ENCODE measurements at places on chromosomes 2 and 18. TPM values are rescaled to one million over a fixed set of nuclear protein-coding genes. Genes with fewer than 3 reads are reported as not detected.

DNA sequence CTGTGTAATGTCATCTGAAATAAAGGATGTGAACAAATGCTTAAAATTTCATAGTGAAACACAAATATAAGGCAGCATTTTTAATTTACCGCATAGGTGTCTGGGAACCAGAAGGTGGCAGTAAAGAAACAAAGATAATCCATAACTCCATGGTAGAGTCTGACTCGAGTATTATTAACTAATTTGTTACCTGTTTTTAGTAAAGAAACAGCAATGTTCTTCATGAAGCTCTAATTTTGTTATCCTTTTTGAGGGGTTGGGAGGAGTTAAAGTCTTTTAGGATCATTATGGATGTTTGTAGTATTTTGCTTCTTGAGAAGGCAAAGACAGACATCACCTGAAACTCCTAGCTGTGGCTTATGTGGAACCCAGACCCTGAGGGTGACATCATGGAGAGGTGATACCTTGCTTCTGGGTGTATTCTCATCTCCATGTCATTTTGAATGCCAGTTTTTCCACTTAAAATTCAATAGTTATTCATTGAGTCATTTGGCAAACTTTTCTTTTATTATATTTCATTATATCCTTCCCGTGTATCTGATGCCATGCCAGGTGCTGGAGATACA is 286.2 kb upstream of the EPAS1 start:
- peak; percentile 72 for DNase-seq

Gene DTYMK
- total RNA-seq: 155 TPM

Gene CD226
- 0.69 TPM for total RNA-seq

- no peak for DNase-seq
These were observed 124.6 kb downstream of the SPOPL start for GRCh38 chr2:138626148-138626547.

Gene CFC1
- not detected for total RNA-seq

GRCh38 chr2:178450524-178450773 is 526 bp downstream of the PRKRA start:
- DNase-seq: no peak

- no peak for DNase-seq
These were observed 200.1 kb downstream of the BCL11A start for GRCh38 chr2:60353406-60353800.

Gene CRYGC
- not detected for total RNA-seq

Gene CD8A
- not detected for total RNA-seq

Gene TBC1D8
- 39.7 TPM for total RNA-seq

- DNase-seq: no peak
These were observed 466.1 kb upstream of the MC4R start for GRCh38 chr18:60838677-60839076.

- DNase-seq: no peak
These were observed 44.9 kb downstream of the CFAP210 start for GRCh38 chr2:169649278-169649677.

Gene STAT4
- 2.2 TPM for total RNA-seq

Gene UCN
- total RNA-seq: 0.52 TPM

- DNase-seq: no peak
These were observed 359.8 kb upstream of the SETBP1 start for GRCh38 chr18:44320619-44321460.

Gene ANKRD29
- 31.0 TPM for total RNA-seq

DNA sequence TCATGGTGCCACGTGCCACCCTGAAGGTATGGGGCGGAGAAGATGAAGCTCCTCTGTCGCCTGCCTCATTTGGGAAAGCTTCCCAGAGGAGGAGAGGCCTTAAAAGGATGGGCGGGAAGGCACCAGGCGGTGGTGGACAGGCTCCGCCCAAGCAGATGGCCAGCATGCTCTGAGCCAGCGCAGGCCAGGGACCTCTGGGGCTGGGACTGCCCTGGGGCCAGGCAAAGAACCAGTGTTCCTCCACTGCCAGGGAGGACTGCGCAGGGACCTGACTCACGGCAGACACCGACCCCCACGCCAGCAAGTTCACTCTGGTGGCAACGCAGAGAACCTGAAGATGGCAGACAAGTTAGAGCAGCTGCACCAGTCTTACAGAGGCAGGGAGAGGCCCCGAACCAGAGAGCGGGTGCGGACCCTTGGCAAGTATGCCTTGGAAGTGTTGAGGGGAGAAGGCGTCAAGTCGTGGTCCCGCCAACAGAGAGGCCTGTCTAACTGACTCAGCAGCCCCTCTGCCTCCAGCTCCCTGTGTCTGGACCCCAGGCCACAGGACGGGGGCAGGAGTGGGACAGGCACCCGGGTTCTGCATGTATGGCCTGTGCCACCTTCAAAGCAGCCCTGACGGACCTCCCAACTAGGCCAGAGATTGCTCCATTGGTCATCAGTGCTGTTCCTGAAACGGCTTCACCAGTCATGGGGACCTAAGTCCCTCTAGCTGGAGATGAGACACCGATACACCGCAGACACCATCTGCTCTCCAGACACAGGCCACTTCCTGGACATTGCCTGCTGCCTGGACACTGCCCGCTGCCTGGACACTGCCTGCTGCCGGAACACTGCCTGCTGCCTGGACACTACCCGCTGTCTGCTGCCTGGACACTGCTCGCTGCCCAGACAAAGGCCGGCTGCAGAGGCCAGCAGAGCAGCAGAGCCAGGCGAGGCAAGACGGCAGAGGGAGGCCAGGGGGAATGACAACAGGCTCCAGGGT is 124.7 kb downstream of the HDAC4 start:
- DNase-seq: no peak

DNA sequence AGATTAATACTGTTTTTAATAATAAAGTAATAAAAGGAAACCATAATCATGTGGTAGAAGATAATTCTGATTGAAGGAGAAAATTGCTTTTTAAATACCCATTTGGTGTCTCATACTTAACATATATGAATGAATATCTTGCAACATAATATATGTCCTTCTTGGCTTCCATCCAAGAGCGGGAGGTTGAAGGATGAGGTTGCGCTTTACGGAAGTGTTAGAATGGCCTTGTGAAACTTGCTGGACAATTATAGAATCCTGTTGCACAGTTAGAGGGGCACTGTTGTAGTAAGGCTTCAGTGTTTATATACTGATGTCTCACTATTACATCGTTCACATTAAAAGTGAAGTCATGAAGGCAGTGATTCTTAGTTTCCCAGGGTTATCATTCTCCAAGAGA is 9.4 kb downstream of the INSIG2 start:
- peak; percentile 26 for DNase-seq

GRCh38 chr2:47205576-47206141 is 50.6 kb upstream of the STPG4 start:
- no peak for DNase-seq

DNA sequence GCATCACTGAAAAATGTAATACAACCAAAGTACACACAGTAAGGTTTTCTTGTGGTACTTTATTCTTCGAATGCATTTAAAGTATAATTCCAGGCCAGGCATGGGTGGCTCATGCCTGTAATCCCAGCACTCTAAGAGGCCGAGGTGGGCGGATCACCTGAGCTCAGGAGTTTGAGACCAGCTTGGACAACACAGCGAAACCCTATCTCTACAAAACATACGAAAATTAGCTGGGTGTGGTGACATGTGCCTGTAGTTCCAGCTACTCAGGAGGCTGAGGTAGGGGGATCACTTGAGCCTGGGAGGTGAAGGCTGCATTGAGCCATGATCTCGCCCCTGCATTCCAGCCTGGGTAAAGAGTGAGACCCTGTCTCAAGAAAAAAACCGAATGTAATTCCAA is 3.9 kb upstream of the TTC39C start:
- no peak for DNase-seq

- DNase-seq: no peak
These were observed 7.1 kb downstream of the ADAM17 start for GRCh38 chr2:9548506-9548905.

- DNase-seq: peak; percentile 35
These were observed 490.6 kb upstream of the LINC00305 start for GRCh38 chr18:64639536-64639935.

Gene TRPM8
- not detected for total RNA-seq

- no peak for DNase-seq
These were observed 505 bp downstream of the FOXI3 start for GRCh38 chr2:88451811-88452564.

GRCh38 chr2:205556357-205556756 is 125.9 kb upstream of the NRP2 start:
- DNase-seq: no peak

Gene HRH4
- total RNA-seq: not detected

DNA sequence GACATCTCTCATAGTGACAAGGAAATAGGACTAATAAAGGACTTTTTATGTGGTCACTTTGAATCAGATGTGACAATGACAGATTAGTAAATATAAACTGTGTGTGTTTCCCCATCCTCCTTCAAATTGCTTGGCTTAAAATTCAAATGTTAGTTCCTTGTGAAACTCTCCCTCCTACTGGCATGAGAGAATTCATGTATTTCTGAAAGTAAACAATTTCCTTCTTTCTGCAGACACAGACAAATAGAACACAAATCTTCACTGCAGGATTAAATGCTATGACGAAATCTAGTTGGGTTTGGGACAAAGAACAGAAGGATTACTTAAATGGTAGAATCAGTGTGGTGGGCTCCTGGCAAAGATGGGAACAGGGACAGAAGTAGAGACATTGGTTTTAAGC is 328.7 kb upstream of the FAM98A start:
- no peak for DNase-seq

GRCh38 chr2:124323321-124323720 is 298.2 kb downstream of the CNTNAP5 start:
- no peak for DNase-seq

GRCh38 chr2:219218217-219218731 is 484 bp downstream of the ABCB6 start:
- peak; percentile 57 for DNase-seq

Gene ZNF804A
- 1.9 TPM for total RNA-seq

GRCh38 chr18:8699948-8700347 is 5.4 kb upstream of the MTCL1 start:
- no peak for DNase-seq

Gene ZNF521
- total RNA-seq: 0.04 TPM

Gene ATP8B1
- 18.4 TPM for total RNA-seq

DNA sequence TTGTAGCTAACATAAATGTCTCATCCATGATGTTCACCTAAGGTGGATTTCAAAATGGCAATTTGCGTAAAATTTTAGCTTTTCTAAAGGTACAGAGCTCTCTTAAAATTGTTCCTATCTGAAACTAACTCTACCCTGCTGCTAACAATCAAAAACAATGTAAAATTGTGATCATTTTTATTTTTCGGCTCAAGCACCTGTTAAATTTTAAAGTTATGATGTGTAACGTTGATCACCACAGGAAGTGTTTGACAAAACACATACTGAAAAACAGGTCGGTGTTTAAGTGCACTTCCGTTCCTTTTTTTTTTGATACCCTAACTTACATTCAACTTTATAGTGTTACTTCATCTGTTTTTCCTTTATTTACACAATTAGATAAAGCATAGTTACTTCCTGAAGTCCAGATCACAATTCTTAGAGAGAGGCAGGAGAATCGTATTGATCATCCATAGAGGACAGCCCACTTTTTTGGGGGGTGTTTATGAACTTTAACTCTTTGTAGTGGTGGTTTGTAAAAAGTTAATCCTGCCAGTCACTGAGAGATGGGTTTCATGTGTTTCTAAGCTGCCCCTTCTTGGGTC is 6.0 kb upstream of the NCK2 start:
- no peak for DNase-seq

DNA sequence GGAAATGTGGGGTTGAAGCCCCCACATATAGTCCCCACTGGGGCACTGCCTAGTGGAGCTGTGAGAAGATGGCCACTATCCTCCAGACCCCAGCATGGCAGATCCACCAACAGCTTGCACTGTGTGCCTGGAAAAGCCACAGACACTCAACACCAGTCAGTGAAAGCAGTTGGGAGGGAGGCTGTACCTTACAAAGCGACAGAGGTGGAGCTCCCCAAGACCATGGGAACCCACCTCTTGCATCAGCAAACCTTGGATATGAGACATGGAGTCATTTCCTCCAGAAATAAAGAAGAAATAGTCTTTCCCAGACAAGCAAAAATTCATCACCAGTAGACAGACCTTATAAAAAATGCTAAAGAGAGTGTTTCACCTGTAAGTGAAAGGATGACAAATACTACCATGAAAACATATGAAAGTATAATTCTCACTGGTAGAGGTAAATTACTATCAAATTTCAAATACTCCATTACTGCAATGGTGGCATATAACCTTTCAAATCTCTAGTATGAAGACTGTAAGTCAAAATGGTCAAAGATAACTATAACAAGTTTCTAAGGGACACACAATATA is 152.6 kb upstream of the EPHA4 start:
- DNase-seq: no peak

Gene IL36RN
- not detected for total RNA-seq

Gene LMAN2L
- 31.4 TPM for total RNA-seq

Gene CTIF
- total RNA-seq: 5.8 TPM

- DNase-seq: no peak
These were observed 60.9 kb downstream of the ZFP36L2 start for GRCh38 chr2:43165378-43166069.

Gene STAMBP
- 32.2 TPM for total RNA-seq

Gene ACMSD
- total RNA-seq: not detected

DNA sequence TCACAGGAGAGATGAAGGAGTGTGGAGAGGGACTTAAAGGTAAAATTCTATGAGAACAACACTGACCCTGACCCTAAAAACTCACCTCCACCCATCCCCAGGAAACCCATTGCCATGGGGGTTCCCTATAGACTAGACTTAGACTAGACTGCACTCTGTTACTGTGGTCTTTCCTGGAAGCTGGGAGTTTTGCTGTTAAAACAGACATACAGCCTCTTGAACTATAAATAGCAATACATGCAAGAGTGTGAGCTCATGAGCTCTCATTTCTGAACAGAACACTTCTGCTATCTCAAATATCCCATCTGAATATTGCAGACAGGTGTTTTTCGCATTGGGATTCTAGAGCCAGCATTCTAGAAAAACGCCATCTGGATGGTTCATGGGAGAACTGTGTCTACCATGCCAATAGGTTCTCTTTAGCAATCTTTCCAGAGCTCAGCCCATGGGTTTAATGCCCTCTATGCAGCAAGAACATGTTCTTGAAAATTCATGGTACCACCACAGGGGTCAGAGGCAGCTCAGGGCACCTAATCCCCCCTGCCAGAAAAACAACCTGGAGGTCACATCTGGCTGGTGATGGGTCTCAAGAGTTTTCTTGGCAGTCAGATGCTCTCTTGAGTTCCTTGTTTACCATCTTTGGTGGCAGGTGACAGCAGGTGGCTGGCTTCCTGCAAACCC is 51.9 kb downstream of the SLC14A2 start:
- DNase-seq: no peak

DNA sequence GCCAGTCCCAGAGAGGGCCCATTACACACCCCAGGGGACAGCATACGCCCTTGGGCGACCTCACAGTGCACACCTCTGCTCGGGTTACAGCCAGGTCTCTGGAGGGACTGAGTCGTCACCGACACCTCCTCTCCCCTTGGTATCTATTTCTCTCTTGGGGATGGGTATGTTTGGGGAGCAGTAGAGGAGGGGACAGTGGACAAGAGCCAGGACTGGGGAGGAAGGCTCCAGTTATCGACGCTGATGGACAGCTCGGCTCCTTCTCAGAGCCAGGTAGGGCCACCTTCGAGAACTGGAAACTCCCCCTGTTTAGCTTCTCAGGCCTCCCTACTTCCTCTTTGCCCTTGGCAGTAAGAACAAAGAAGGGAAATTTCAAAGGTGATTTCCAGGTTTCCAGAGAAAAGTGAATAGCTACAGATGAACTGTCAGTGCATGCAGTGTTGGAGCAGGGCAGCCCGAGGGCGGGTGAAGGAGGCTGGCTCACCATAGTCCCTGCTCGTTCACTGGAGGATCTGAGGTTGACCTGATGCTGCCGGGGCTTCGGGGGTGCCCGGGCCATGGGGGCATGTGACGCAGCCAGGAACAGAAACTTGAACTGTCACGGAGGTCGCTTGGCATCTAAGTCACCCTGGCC is 4.4 kb upstream of the SEMA4C start:
- no peak for DNase-seq

Gene PLA2R1
- total RNA-seq: 3.4 TPM

GRCh38 chr2:200345975-200346374 is 39.5 kb downstream of the SPATS2L start:
- DNase-seq: no peak

Data from PC-3 (cell line).